Caco-2 (cell line): ENCODE measurements at places on chromosomes 3 and 15. TPM values are rescaled to one million over a fixed set of nuclear protein-coding genes. Genes with fewer than 3 reads are reported as not detected.

Gene AVEN
- 8.3 and 8.7 TPM in 2 replicates for total RNA-seq

DNA sequence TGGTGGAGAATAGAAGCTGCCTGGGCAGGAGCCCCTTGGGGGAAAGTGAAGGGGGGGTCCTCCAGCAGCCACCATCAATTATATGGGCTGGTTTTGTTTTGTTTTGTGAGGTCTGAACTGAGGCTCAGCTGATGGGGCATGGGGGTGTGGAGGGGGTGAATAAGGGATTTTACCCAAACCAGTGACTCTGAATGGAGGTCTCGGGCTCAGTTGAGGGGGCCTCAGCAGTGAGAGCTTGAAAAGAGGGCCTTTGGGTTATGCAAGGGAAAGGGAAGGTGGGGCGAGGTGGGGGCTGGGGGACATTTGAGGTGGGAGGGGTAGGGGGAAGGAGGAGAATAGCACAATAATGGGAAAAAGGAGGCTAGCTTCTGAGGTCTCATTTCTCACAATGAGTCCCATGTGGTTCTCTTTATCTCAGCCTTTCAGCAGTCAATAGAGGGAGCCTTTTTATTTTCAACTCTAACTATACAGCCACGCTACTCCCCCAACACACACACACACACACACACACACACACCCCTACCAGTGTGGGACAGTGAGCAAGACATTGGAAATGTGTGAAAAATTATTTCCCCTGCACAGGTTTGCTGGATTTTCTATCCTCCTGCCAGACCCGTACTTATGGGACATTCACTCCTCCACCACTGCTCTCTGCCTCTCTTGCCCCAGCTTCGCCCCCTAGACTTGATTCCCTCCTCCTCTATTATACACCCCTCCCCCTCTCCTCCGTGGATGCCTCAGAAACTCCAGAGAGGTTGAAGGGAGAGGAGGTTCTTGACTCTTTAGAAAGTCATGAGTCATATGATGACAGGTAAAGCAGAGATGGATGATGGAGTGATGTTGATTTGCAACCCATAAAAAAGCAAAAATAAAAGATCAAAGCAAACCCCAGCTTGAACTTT, 96.0 kb downstream of the GTPBP8 start:
- DNase-seq, result peak; percentile 4

Gene ICE2
- total RNA-seq, result 42.3 and 44.5 TPM in 2 replicates

Gene PAQR5
- 3.4 and 5.4 TPM in 2 replicates for total RNA-seq

DNA sequence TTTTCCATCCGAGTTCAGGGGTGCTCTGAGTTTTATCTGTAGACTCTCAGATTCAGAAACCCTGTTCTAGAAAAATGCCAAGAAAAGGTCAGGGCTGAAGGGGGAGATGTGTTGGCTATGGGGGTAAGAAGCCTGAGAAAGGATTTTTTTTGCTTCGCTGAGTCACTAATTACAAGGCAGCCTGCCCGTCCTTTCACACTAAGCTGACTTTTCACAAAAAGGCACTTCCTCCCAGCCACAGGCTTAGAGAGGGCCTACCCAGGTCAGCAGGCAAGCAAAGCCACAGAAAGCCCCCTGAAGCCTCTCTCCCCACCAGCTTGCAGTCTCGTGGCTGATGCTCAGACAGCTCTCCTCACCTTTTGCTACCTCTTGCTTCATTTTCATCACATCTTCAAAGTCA, 192.6 kb upstream of the PRICKLE2 start:
- no peak for DNase-seq

- no peak for DNase-seq
Observed at GRCh38 chr3:9615003-9615628, 34.2 kb upstream of the MTMR14 start.

Gene GJD2
- not detected in 2 replicates for total RNA-seq

Gene U2SURP
- total RNA-seq, result 125 and 131 TPM in 2 replicates

Gene CP
- 5.0 and 6.8 TPM in 2 replicates for total RNA-seq

Gene COL7A1
- total RNA-seq, result 4.7 and 5.2 TPM in 2 replicates

DNA sequence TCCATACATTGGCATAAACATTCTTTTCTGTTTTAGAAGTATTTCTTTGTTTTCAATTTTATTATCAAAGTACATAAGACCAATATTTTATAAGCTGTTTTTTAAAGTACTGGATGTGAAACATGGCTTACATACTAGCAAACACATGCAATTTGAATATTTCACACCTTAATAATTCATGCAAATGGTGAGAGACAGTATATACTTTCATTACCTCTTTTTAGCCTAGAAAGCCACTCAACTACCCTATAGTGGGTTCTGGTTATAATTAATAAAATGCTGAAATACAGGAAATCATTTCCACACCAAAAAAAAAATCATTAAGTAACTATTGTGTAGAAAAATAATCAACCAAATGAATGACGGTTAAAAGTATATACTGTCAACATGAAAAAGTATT, 38.5 kb upstream of the MELTF start:
- no peak for DNase-seq

Gene HIGD2B
- total RNA-seq, result not detected in 2 replicates

GRCh38 chr15:58467121-58467721, 35.4 kb downstream of the LIPC start:
- DNase-seq, result peak; percentile 61

Gene APOD
- 62.0 and 101 TPM in 2 replicates for total RNA-seq

- DNase-seq, result no peak
Observed at GRCh38 chr3:193863657-193864357, 270.8 kb downstream of the OPA1 start.

DNA sequence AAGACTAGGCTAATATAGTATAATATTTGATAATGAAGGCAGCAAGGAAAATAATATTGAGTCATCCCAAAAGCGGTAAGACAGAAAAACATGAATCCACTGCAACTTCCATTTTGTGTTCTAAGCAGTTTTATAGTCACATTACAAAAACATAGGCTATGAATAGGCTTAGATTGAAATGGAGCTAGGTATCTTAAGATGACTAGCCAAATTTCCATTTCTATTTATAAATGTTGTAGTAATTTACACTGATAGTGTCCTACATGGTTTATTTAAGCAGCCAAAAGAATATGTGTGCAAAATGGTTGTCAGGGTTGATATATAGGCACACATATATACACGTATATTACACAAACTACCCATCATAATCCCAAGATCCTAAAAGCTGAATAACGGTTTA, 82.0 kb downstream of the VPS13C start:
- no peak for DNase-seq
